ENCODE measurements at places on chromosomes 12 and 14.

DNA sequence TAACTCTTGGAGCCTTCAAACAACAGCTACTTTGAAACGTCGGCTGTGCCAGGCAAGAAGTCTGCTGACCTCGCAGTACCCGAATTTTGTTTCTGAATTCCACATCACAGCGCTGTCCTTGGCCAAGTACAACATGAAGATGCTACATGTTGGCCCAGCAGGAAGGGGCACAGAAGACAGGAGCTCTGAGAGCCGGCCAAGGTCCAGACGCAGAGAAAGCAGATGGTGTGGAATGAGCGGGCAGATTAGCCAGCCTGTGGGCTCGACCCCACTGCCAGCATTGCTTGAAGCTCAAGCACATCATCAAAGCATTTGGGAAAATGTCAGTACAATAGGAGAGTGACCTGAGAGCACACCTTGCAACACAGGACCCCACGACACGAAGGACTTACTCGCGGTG, 64.5 kb downstream of the FZD10 start:
- no peak for DNase-seq

DNA sequence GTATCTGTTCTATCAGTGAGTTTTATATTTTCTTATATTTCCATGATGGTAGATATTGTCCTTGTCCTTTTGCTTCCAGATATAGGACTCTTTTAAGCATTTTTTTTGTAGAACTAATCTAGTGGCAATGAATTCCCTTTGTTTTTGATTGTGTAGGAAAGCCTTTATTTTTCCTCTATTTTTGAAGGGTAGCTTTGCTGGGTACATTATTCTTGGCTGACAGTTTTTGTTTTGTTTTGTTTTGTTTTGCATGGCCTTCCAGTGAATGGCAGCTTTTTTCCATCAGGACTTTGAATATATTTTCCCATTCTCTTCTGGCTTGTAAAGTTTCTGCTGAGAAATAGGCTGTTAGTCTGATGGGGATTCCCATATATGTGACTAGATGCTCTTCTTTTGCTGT, 70.2 kb upstream of the MUCL1 start:
- DNase-seq = no peak

DNA sequence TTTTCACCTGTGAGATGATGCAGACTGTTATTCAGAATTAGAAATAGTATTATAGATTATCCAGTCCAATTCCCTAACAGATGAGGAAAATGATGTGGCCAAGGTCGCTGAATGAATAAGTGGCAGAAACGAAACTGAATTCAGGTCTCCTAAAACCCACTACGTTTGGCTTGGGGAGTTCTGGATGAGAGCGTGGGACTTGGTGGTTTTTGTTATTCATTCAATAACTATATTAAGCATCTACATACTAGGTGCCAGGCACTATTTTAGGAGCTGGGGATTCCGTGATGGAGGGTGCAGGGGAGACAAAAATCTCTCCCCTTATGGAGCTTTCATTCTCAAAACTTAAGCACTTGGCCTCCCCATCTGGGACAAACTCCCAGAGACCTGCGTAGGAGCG, 813 bp upstream of the CCDC184 start:
- no peak for DNase-seq

- DNase-seq = no peak
These were observed 14.9 kb downstream of the DTX1 start for GRCh38 chr12:113071135-113072112.

DNA sequence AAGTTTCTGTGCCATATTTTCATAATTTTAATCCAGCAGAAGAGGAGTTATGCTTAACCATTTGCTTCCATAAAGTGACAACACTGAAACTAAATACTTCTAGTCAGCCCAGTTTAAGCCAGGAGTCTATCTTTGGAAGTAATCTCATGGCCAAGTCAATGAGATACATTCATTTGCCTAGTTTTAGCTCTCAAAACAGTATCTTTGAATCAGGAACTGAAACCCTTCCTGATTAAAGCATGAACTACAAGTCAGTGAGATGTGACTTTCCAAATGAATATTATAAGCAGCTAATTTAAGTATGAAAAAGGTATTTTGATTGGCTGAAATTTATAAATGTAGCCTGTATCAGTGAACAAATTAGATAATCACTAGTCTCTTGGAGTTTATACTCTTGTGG, 491.5 kb downstream of the SLC6A15 start:
- DNase-seq = no peak

DNA sequence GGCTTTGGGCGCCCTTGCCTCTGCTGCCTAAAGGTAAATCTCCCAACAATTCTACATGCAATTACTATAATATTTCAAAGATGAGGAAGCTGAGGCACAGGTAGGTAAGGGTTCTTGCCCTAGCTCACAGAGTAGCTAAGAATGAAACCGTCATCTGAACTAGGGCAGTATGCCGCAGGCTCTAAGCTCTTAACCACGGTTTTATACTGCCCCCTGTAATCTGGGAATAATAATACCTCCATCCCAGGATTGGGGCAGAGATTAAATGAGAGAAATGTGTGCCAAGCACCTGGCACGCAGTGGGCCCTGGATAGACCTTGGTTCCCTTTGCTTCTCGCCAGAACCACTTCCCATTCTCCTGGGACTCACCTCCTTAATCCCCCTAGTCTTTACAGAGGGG, 1.5 kb upstream of the HRK start:
- DNase-seq = no peak

- no peak for DNase-seq
These were observed 1.0 kb downstream of the ZDHHC22 start for GRCh38 chr14:77140359-77141213.

DNA sequence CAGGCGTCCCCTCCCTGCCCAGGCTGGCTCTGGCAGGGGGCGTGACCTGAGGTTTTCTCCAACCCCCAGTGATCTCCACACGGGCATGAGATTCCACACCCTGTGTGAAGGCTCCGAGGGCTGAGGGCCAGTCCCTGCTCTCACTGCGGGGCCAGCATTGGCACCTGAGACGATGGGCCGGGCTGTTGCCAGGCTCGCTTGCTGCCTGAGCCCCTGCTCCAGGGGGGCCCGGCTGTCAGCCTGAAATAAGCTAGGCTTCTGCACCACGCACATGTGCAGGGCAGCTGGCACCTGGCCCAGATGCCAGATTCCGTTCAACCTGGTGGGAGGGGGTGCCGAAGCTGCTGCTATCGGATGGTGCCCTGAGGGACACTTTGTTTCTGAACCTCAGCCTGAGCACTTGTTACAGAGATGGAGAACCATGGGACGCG, 196.5 kb upstream of the PRMT8 start:
- no peak for DNase-seq

DNA sequence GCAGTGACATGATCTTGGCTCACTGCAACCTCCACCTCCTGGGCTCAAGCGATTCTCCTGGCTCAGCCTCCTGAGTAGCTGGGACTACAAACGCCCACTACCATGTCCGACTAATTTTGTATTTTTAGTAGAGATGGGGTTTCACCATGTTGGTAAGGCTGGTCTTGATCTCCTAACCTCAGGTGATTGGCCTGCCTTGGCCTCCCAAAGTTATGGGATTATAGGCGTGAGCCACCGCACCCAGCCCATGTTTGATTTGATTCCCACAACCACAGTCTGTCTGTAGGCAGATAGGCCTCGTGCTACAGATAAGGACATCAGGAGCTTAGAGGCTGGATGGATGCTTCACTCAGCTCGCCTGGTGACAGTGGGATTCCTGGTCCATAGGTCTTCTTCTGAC, 23.0 kb downstream of the EML1 start:
- DNase-seq = no peak

DNA sequence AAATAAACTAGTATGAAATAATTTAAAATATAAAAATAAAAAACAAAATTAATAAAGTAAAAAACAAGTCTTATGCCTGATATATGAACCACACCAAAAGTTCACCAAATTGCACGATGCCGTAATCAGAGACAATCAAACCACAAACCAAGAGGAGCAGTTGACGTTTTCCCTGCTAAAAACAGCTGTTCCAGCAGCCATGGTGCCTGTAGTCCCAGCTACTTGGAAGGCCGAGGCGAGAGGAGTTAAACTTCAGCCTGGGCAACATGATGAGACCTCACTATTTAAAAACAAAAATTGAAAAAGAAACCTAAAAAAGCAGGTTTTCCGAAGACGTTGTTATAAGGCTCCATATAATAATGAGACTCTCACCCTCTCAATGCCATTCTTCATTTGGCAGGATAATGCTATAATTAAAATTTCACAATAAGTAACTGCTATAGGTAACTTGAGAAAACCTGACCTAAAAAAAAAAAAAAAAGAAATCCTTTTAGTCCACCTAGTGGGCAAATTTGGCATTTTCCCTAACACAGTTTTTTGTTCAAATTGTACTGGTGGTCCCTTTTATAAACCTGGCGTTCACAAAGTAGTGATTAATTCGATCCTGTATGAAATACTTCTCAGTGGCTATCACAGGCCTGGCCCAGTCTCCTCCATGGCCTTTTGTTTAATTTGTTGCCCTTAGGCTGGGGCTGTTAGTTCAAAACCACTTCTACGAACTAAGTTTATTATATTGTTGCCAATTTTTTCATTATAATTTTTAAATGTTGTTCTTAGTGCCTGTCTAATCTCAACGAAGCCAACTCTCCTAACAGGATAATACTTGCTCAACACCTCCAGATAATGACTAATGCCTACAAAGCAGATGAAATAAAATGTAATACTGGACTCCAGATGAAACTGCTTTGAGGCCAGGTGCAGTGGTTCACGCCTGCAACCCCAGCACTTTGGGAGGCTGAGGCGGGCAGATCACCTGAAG, 62.1 kb downstream of the TNFAIP2 start:
- no peak for DNase-seq

GRCh38 chr12:127238107-127238506, 1028.9 kb upstream of the TMEM132C start:
- no peak for DNase-seq

DNA sequence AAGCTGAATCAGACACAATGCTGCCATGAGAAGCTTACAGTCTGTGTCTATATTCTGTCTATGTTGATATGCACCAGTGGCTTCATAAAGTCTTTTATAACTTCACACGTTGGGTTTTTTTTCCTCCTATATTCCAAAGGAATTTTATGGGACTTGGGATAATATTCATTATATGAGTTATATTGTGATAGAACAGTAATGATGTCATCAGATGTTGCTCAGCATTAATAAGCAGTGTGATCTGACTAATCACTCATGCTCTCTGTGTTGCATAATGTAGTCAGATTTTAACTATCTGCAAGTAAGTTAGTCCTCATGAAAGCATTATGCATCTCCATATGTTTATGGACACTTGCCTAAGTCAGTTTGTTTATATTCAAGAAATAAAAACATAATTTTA, 159.6 kb downstream of the PLCZ1 start:
- no peak for DNase-seq

DNA sequence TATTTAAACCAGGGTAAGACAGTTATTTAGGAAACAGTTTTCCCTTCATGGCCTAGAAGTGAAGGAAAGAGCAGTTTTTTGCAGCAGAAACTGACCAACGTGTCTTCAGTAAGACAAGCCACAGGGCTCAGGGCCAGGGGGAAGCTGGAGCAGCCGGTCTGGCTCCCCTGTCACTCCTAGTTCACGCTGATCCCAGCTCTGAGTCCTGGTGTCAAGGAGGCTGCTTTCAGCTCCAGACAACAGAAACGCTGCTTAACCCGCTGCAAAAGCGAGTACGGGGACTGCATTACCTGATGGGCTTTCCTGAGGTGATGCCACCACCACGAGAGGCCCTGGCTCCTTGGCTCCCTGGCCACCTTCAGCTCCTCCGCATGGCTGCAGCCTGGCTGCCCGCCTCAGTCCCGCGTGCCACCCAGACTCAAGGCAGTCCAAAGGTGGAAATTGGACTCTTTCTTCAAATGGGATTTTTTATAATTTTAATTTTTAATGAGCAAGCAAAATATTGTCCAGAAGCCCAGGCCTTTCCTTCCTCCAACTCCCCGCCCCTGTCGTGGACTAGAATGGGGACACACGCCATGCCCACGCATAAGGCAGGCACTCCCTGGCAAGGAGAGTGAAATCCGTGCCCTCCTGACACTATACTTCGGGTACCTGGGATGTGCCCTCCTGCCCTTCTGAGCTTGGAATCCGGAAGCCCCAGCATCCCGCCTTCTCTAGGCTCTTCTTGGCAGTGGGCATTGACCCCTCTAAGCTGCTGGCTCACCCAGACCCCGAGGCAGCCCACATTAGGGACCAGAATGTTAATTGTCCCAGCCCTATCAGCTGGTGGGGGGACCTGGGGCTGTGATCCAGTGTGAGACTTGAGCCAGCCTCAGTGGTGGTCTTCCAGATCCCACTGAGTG, 85.0 kb downstream of the PAPOLA start:
- no peak for DNase-seq

DNA sequence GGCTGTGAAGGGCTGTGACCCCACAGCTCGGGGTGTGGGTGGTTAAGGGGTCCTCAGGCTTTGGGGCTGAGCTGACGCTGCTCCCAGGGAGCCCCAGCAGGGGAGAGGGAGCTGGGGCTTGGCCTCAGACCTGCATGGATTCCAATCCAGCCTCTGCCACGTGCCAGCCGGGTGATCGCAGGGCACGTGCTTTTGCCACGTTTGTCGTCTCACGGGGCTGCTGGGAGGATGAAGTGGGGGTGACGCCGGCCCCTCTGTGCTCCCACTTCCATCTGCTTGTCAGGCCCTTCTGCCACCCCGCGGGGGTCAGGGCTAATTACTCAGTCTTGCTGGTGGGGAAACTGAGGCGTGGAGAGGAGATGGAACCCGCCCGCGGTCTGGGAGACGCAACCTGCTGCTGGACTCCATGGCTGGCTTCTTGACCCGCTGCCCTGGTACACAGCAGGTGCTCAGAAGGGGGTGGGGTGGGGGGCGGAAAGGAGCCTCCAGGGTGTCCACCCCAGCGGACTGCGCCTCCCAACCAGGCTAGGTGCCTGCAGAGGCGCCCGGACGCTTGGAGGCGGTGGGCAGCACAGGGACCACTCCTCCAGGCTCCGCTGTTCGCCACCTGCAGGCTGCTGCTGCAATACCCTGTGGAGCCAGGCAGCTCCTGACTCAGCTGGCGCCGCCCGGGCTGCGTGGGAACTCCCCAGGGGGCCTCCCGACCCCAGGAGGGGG, 36.4 kb upstream of the PRIMA1 start:
- no peak for DNase-seq

- DNase-seq = no peak
These were observed 147.4 kb downstream of the RASSF9 start for GRCh38 chr12:85688837-85689236.

DNA sequence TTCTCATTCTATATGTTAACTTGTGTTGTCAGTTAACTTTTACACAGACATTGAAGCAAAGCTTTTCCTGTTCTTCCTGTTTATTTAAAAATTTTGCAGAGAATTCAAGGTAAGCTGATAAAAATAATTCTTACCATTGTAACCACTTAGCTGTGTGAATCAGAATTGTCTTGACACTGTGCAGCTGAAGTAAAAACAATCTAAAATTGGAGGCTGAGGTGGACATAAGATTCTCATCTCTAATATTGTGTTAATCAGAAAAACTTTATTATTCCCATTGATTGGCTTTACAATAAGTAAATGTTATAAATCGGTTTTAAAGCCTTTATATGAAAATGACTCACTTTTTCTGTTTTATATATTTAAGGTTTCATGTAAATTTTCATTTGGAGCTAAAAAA, 240.3 kb upstream of the PLEKHG7 start:
- DNase-seq = no peak

- no peak for DNase-seq
These were observed 43.0 kb downstream of the MAP1LC3B2 start for GRCh38 chr12:116601933-116602810.

- DNase-seq = no peak
These were observed 75.8 kb downstream of the GPATCH2L start for GRCh38 chr14:76227450-76228050.

Measured in activated T-helper 1 cell treated with anti-CD3 and anti-CD28 coated beads, Interleukin-2, amount 50 U/mL, for 16 hours (primary cell).